Stimulated activated CD4-positive, alpha-beta T cell treated with anti-CD3 and anti-CD28 coated beads, Interleukin-4, amount 100 ng/mL, for 4 hours (primary cell): ENCODE measurements at places on chromosomes 5 and 9.

DNA sequence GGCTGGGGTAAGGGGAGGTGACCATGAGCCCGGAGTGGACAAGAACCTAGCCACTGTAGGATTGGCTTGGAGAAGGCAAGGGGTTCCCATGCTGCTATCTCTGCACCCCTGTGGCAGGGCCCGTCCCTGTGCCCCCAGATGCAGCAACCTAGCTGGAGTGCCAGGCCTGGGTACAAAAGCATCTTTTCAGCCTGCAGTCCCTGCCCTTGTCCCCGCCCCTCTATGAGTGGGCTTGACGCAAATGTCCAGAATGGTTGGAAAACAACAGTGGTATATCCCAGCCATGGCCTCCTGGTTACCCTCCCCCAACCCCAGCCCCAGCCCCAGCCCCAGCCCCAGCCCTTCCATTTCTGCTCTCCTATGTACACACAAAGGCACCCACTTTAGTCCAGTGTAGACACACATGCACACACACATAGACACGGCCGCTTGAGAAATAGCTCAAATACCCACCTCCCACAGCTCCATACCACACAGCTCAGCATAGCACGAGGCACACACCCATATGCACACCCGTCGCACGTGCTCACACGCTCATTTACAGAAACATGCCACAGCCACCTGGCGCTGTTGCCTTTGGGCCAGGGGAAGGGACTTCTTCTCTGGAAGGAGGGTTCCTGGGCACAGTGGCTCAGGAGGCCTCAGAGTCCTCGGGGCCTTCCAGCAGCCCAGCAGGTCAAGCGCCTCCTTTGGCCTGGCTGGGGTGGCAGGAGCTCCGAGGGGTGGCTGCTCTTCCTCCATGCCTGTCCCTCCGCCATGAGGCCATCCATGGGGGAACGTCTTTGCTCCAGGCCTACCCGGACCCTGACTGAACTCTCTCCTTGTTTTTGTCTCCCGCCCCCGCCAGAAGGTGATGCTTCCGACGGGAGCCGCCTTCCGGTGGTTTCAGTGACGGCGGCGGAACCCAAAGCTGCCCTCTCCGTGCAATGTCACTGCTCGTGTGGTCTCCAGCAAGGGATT is 34.1 kb downstream of the CXXC5 start:
- no peak for DNase-seq

GRCh38 chr5:10743526-10743925 is 17.5 kb downstream of the DAP start:
- no peak for DNase-seq

GRCh38 chr5:36177154-36177553 is 25.2 kb downstream of the SKP2 start:
- no peak for DNase-seq

GRCh38 chr5:147393874-147394672 is 115.8 kb downstream of the DPYSL3 start:
- no peak for DNase-seq

DNA sequence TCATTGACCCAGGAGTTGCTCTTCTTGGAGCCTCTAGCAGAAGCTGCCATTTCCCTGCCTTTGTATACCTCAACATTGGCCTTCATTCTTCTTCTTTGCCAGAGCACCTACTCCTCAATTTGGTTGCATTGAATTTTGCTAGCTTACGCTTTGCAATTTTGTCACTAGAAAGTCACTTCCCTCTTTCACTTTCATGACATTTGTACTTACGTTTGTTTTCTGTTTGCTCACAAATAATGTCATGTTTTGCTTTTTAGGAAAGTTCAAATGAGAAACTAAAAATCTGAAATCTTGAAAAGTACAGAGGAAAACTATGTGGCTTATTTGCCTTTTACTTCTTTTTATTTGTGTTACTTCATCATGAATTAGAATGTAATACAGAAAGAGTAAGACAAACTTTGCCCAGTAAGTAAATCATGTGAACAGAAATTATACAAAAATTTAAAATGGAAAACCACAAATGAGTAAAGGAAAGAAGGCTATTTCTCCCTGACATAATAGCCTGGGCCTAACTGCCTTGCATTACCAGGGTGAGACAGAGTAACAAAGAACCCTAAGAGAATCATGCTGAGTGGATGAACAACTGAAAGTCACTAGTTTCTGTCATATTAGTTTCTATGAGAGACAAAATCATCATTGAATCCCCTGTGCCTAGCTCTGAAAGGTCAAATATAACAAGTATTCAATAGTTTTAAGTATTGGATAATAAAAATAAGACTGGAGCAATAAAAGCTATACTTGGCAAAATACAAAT is 7.4 kb upstream of the IFNA1 start:
- no peak for DNase-seq

- DNase-seq: no peak
These were observed 897.8 kb upstream of the ACO1 start for GRCh38 chr9:31486630-31487029.

- DNase-seq: no peak
These were observed 31.7 kb upstream of the NFIB start for GRCh38 chr9:14345354-14346230.

DNA sequence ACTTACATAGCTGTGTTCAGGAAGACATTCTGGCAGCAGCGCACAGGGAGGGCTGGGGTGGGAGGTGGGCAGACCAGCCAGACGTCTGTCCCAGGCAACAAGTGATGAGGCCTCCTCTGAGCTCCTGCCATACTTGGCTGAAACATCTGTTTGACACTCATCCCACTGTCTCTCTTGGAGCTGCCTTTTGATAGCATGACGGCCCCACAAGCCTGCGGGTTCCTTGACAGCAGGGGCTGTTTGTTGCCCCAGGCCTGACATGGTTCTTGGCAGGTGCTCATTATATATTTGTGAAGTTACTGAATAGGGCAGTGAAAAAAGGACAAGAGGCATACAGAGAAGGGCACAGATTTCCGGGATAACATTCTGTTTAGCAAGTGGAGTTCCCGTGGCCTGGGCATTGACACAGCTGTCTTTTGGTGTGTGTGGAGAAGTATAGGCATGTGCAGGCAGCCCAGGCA is 22.2 kb upstream of the B4GALT1 start:
- DNase-seq: no peak

DNA sequence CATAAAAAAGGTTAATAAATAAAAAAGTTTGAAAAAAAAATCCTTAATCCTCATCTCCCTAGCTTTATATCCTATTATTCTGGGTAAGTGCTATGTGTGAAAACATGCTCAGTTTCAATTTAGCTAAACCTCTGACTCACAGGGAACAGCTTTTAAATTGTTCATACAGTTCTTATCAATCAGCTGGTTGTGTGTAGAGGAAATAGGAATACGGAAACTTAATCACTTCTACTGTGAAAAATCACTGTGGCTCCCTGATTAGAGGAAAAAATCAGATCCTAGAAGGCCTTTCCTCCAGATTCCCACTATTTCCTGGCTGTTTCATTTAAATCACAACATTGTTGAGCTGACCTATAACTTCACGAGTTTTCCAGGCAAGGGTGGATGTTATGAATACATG is 120.5 kb downstream of the MARCHF3 start:
- DNase-seq: no peak

DNA sequence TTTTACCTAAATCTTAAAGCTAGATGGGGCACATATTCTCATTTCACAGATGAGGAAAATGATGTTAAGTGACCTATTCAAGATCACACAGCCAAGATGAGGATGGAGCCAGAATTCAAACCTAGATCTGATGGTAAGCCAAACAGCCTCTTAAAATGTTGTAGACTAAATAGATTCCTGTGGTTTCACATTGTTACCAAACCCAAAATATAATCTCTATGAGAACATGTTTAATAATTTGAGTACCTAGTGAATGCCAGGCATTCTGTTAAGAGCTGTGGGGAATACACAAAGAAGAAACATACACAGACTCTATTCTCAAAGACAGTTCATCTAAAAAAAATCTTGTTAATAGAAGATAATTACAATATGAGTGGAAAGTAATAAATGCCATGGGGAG is 25.2 kb downstream of the HOMER1 start:
- no peak for DNase-seq

- no peak for DNase-seq
These were observed 107.4 kb downstream of the JAKMIP2 start for GRCh38 chr5:147675168-147675567.

DNA sequence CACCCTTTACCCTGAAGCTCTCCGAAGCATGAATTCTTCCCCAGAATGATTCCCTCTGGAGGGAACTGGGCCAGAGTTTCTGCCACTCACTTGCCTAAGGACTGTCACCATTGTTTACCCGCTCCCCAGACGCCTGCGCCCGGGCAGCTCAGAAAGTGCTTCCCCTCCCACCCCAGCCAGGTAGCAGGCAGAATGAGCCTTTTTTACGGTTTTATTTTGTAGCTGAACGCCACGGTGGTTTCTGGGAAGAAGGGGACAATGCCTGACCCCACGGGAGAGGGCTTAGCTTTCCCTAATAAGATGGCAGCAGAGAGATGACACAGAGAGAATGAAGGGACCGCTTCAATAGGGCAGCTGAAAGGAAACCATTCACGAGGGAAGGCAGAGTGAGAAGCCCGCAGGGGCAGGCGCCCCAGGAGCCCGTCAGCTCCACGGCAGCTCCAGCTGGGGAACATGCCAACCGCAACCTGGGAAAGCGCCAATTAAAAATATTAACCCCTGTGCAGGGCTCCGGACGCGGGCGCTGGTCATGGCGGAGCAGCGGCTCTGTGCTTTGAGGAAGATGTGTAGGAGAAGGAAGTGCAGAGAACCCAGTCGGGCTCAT is 20.4 kb upstream of the NTNG2 start:
- DNase-seq: no peak

DNA sequence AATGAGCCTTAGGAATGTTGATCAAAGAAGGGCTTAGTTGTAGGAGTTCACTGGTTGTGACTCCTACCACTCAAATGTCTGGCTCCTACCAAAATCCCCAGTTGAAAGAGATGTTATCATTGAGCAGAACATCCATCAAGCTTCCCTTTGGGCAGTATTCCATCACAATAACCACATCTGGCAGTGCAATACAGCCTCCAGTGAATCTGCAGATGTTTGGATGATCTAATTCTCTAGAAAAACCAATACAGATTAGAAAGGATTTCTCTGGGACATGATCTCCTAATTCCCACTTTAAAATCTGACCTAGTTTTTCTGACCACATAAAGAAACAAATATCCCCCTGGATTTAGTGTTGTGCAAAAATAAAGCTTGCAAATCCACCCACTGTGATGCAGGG is 81.6 kb downstream of the TMEM215 start:
- DNase-seq: no peak

- no peak for DNase-seq
These were observed 77.6 kb downstream of the PCDH1 start for GRCh38 chr5:141800617-141801016.

DNA sequence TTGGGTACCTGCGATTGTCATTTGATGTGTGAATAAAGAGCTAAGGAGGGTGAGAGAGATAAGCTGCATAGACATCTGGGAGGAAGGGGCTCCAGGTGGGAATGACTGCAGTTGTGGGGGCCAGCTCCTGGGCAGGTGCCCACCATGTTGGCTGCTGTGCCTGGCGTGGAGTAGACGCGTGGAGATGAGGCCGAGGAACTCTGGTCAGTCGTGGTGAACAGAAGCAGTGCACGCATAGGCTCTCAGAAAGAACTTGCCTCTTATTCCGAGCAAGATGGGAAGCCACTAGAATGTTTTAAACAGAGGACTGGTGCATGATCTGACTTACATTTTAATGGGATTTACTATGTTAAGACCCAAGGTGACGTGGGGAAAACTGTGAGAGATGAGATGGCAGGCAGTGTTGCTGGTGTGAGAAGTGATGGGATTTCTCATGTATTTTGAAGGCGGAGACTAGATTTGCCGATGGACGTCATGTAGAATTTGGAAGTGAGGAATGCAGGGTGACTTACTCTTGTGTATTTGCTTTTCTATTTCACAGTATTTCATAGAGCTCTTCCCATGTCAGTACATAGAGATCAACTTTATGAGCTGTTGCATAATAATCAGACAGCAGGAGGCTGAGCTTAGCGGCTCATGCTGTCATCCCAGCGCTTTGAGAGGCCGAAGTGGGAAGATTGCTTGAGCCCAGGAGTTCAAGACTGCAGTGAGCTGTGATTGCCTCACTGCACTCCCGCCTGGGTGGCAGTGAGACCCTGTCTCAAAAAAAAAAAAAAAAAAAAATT is 71.1 kb downstream of the EHMT1 start:
- DNase-seq: no peak

DNA sequence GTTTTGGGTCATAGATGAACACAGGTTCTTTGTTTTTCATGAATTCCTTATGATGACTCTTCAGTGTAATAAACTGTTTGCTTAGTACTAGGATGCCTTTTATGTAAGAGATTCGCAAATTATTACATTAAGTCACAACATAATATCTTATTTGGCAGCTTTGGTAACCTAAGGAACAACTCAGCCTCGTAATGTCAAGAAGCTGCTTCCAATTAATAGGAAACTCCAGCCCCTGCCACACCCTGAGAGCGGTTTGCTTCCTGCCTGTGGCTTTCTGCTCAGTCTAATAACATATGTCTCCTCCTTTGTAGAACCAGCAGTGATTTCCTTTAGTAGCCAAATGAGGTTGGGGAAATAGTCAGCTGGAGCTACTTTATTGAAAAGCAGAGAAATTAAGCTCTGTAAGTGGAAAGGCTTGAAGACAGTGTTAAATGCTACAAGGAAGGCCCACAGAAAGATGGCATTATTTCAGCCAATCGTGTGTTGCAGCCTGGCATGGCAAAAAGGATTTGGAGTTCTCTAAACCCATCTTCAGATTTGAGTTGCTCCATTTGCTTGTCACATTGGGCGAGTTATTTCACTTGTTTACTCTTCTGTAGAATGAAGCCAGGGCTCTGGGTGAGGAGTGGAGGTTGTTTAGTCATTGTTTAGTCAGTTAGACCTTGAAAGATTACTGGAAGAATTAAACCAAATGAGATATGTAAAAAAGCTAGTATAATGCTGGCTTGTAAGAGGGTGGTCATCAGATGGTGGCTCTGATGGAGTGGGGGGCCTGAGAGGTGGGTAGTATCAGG is 54.1 kb downstream of the MTAP start:
- no peak for DNase-seq

GRCh38 chr5:43036856-43037635 is 3.1 kb downstream of the ANXA2R start:
- no peak for DNase-seq

DNA sequence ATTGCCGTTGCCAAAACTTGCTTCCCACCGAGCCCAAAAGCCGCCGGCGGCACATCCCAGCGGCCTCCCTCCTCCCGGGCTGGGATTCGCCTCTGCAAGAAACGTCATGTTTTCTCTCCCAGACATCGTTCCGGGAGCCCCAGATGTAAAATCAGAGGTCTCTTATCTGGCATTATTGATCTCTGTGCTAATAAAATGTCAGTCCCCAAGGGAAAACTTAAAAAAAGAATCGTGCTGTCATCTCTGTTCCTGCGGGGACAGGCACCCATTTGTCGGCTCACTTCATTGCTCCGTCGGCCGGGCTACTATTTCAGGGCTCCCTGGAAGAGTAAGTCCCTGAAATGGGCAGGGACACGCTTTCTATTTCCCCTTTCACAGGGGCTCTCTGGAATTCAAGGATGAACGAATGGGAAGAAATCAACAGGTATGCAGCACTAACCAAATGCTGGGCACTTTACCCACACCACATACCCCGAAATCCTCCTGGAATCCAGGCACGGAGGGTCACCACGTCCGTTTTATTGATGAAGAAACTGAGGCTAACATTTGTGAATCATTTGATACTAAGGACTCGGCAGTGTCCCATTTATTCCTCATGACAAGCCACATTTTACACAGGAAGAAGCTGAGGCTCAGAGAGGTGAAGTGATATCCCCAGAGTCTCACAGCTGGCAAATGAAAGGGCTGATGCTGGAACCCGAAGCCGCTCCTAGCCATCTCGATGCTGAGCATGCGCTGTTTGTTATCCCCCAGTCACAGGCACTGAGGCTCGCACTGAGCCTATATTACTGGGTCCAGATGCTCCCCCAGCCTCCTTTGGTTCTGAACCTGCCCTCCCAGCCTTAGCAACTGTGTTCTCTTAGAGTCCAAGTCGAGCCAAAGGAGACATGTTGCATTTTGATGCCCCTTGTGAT is 35.7 kb upstream of the MSX2 start:
- DNase-seq: no peak
